ENCODE measurements at places on chromosomes 7 and 10.

GRCh38 chr10:978826-979421 is 9.3 kb upstream of the GTPBP4 start:
- DNase-seq: no peak

DNA sequence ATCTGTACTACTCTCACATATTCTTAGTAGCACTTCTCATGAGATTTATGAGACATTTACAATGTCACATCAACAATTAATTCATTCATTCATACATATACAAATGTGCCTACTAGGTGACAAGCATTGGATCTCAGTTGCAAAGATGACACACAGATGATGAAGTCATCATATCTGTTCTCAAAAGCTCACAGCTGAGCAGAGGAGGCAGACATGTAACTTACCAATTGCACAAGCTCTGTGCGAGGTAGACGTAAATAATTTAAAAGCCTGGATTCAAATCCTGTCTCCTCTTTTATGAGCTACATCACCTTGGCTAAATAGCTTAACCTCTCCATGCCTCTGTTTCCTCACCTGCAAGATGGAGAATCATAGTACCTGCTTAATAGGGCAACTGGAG is 109.4 kb upstream of the FAM133B start:
- DNase-seq: no peak

GRCh38 chr10:13092291-13093102 is 7.5 kb upstream of the OPTN start:
- no peak for DNase-seq

DNA sequence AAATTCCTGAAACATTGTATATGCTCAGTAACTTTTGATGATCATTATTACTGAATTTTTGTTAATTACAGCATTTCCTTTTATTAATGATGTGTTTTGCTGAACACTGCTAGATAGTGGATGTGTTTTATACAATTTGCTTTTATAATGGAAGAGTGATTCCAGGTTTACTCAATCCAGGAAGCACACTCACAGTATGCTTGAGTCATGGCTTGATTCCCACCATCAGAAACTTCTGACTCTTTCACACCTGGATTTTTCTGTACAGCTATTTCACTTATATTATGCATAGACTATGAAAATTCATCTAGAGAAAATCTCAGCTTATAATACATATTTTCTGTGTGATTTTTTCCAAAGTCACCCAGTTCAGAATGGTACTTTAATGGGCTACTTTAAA is 1040.9 kb downstream of the GRM8 start:
- DNase-seq: no peak

GRCh38 chr7:133910761-133911160 is 216.4 kb upstream of the LRGUK start:
- DNase-seq: no peak

DNA sequence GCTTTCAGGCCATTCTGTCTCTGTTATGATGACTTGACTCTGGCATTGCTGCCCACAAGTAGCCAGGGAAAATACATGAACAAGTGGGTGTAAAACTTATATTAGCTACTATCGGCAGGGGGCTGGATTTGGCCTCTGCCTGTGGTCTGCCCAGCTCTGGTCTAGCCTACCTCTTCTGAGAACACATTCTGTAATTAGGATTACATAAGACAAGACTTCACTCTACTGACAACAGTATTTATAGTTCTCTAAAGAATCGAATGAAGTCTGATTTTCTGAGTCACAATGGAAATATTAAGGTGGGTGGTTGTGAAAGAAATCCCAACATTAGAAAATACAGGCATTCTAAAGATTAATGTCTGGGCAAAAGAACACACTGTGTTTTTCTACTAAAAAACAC is 55.5 kb downstream of the DLD start:
- no peak for DNase-seq

DNA sequence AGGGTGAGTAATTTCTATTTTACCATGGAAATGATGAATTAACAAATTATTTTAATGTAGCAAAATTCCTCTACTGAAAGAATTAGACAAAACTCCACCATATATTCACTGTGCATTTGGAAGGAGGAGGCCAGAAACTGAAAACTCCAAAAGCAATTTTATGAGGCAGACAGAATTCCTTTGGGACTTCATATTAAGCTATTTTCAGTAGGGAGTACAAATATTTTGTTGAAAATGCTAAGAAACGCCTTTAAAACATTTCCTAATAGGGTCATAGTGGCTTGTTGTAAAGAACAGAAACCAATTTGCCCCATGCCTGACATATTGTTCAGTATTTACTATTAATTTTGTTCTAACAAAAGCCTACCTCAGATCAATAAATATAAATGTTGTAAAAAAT is 117.8 kb downstream of the TES start:
- no peak for DNase-seq

GRCh38 chr7:31805209-31805818 is 118.3 kb downstream of the PPP1R17 start:
- no peak for DNase-seq

- DNase-seq: no peak
Observed at GRCh38 chr7:18151422-18151821, 123.8 kb upstream of the PRPS1L1 start.

DNA sequence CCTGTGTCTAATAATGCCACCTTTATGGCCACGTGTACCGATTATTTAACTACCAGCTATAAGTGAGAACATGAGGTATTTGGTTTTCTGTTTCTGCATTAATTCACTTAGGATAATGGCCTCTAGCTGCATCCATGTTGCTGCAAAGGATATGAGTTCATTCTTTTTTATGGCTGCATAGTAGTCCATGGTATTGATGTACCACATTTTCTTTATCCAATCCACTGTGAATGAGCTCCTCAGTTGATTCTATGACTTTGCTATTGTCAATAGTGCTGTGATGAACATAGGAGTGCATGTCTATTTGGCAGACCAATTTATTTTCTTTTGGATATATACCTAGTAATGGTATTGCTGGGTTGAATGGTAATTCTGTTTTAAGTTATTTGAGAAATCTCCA is 96.4 kb downstream of the SLC25A40 start:
- no peak for DNase-seq

- DNase-seq: no peak
Observed at GRCh38 chr7:87999261-87999660, 65.2 kb downstream of the ADAM22 start.

DNA sequence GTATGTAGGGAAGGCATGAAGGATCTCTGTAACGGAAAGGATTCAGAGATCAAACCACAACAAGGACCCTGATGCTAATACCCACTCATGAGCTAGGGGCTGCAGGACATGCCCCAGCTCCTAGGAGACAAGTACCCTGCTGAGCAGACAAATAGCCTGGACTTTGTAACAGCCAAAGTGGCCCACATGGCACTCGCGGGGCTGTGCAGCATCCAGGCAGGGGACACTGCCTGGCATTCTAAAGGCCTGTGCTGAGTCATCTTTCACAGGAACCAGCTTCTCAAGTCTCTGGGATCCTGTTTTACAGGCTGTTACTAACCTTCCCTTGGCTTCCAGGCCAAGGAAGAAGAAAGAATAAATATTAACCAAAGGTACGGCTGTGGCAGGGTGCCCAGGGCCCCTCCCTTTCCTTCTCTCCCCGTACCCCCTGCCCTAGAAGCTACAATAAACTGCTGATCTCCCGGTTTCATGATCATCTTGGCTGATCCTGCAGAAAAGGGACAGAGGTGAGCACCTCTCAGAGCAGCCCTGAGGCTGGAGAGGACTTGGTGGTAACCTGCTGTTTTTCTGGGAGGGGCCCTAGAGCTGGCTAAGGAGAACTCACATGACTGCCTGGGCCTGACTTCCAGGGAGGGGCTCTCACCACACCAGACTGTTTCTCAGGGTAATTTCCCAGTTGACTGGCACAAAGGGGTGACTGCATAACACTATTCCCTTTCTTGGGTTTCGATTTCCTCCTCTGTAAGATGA is 4.2 kb upstream of the RPEL1 start:
- no peak for DNase-seq

- no peak for DNase-seq
Observed at GRCh38 chr10:64079341-64079740, 558.1 kb downstream of the REEP3 start.

DNA sequence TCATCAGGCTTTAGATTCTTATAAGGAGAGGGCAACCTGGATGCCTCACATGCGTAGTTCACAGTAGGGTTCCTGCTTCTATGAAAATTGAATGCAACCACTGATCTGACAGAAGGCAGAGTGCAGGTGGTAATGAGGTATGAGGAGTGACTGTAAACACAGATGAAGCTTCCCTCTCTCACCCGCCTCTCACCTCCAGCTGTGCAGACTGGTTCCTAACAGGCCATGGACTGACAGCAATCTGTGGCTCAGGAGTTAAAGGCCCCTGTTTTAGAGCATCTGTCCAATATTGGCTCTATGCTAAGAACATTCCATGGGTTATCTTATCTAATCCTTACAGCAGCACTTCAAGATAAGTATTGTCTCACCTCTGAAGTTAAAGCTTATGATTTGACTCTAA is 213.5 kb upstream of the NRP1 start:
- no peak for DNase-seq

- DNase-seq: no peak
Observed at GRCh38 chr10:27153845-27154193, 365 bp downstream of the YME1L1 start.

- no peak for DNase-seq
Observed at GRCh38 chr7:130435311-130435854, 5.4 kb downstream of the CEP41 start.

DNA sequence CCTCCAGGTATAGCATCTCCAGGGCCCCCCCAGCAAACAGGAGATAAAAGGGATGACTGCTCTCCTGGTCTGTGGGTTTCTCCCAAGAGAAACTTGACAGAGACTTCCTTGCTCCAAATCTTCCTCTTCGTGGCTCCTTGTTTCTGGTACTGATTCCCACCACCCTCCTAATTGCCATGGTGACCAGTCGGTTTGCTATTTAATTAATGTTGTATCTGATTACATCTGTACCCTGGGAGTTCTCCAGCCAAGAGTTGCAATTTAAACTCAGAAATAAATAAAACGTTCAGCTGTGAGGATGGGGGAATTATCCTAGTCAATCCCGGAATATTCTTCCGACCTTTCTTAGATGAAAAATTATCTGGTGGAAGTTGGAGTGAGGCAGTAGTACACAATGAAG is 264.7 kb downstream of the PAXIP1 start:
- DNase-seq: no peak

GRCh38 chr7:29496355-29497020 is 67.1 kb upstream of the PRR15 start:
- no peak for DNase-seq

- DNase-seq: no peak
Observed at GRCh38 chr10:18293536-18294510, 153.6 kb downstream of the CACNB2 start.

DNA sequence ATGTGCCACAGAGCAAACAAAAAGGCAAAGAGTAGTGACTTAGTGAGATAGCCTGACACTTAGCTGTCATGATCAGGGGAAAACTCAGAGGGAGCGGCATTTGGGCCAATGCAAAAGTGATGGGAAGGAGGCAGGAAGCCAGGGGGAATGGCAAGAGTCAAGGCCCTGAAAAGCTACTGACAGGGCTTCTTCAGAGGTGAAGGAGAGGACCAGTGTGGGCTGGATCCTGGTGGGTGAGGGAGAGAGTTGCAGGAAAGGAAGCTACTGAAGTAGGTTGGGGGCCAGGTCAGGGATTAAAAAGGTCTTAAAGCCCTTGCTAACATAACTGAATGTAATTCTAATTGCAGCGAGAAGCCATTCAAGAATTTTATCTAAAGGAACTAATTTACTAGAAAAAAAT is 117.0 kb downstream of the AASS start:
- DNase-seq: no peak

DNA sequence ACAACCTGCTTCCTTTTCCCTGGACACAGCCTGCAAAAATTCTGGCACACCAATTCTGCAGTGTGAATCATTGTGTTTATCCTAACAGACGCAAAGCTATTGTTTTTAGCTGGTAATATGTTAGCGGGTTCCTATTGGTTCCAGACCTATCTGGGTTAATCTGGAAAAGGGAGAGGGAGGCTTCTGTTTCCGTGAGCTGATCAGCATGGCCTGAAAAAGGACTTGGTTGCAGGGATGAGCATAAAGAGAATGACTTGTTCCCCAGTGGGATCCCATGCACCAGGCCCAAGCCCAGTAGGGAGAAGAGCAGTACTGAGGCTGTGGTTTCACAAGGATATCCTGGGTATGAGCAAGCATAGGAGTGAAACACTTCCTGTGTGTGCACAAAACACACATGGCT is 78.4 kb downstream of the PDE1C start:
- DNase-seq: no peak

- DNase-seq: no peak
Observed at GRCh38 chr7:32137059-32137458, 66.9 kb upstream of the PDE1C start.

DNA sequence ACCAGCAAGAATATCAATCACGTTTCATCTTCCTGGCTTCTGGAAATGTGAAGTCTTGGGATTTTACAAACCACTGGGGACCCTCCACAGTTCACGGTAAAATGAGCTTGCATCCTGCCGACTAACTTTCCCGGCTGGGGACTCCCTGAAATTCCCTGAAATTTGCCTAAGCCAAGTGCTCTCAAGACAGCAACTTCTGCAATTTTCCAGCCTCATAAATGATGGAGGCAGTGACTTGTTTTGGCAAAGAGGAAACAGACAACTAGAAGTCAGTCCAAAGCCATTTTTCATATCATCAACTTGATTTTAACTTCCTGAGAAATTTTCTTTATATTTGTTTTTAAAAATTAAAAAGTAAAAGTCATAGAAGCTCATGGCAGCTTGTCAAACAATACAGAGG is 212.3 kb downstream of the FANK1 start:
- DNase-seq: no peak

DNA sequence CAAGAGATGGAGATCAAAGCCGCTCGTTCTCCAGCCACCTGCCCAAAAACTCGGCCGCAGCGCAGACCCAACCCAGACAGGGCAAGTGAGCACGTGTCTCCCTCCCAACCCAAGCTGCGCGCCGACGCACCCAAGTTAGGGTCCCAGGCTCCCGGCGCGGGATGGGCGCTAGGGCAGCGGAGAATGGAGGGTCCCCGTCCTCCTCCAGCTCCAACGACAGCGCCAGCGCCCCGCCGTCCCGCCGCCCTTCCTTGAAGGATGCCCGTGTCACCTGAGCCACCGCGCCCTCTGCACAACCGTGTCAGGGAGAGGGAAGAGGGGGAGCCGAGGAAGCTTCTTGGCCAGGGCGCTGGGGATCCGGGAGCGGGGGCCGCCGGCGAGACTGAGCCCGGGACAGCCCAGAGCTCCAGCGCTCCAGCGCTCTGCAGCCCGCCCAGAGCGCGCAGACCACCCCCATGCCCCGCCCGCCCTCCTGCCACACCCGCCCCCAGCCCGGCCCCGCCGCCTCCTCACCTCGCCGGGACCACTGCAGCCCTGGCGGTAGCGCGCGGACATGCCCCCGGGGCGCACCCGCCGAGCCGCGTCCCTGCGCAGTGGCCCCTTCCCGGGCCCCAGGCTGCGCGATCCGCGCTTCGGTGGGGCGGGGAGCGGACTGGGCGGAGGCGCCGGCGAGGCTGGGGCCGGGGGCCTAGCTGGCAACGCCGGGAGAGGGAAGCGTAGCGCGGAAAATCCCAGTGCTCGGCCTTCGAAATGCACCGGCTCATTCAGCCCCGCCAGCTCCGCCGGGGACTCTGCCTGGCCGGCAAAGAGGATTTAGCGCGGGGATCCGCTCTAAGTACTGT is at the start of gene SLC16A12:
TSS of gene SLC16A12 (minus strand) at position 424 of the 842 bp plus-strand sequence. CDS start 73,016 bp downstream, outside the sequence.
- DNase-seq: peak; percentile 32

All from GM12891 (cell line).